Chondrocyte (in vitro differentiated cells): ENCODE measurements at places on chromosomes 7 and 10. TPM values are rescaled to one million over a fixed set of nuclear protein-coding genes. Genes with fewer than 3 reads are reported as not detected.

DNA sequence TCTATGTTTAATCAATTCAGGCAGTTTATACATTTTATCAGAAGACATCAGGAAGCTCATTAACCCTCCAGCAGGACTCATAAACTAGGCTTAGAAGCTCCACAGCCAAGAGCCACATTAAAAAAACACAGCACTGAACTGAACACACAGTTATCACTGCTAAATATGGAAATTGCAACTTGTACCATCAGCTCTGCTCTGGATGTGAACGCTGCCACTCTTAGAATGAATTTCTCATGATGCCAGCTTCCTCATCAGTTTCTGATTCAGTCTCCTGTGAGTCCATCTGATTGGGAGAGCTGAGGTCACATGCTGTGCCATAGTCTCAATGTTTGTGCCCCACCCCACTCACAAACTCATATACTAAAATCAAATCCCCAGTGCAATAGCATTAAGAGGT, 17.1 kb upstream of the ING3 start:
- H3K4me1 ChIP-seq = no peaks in the 10 kb centered on the region
- H3K27ac ChIP-seq = no peak overlapping the region
- H3K4me3 ChIP-seq = no peak overlapping the region
- no peak for DNase-seq
- H3K36me3 ChIP-seq = no peaks in the 10 kb centered on the region

GRCh38 chr10:480498-480927, 209.0 kb downstream of the DIP2C start:
- no peaks in the 10 kb centered on the region for H3K27me3 ChIP-seq
- DNase-seq = no peak
- peaks cover 6% of the 10 kb centered on the region for H3K36me3 ChIP-seq
- no peak overlapping the region for H3K27ac ChIP-seq
- H3K4me3 ChIP-seq = no peak overlapping the region

- no peaks in the 10 kb centered on the region for H3K36me3 ChIP-seq
- H3K27ac ChIP-seq = no peak overlapping the region
- no peaks in the 10 kb centered on the region for H3K4me1 ChIP-seq
- DNase-seq = no peak
- H3K27me3 ChIP-seq = peaks cover 8% of the 10 kb centered on the region
Measured at GRCh38 chr10:55287346-55287745, 486.3 kb upstream of the PCDH15 start.

DNA sequence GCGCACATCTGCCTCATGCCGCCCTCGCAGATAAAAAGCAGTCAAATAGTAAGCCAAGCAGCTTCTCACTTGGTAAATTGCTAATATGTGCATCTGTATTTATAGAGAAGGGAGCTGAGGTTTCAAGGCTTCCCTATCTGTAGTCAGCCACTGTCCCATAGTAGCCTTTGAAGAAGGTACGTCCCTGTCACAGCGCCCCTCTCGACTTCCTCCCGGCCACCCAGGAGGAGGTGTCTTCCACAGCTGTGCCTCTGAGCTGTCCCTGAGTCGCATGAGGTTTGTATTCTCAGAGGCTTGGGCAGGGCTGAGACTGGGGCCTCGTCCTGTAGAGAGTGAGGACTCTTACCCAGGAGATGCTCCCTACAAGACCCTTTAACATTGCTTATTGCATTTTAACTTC, 49.0 kb downstream of the SPOCK2 start:
- no peaks in the 10 kb centered on the region for H3K36me3 ChIP-seq
- H3K27ac ChIP-seq = no peak overlapping the region
- H3K4me3 ChIP-seq = no peak overlapping the region

DNA sequence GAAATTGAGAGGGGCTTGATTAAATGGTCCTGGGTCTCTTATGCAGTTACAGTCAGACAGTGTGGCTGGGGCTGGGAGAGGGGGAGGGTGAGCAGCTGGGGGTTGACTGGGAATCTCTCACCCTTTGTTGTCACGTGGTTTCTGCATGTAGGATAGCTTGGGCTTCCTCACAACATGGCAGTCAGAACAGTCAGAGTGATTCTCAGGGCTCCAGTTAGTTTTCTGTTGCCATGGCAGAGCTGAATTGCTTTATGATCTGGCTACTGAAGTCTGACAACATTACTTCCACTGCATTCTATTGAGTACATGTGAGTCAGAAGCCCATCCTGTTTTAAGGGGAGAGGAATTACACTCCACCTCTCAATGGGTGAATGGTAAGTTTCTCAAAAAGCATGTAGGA, 102.7 kb downstream of the WDR11 start:
- no peak overlapping the region for H3K27ac ChIP-seq
- no peak for DNase-seq
- no peaks in the 10 kb centered on the region for H3K36me3 ChIP-seq
- H3K27me3 ChIP-seq = no peaks in the 10 kb centered on the region
- H3K4me3 ChIP-seq = no peak overlapping the region

The CHN2 gene
- 0.50 to 1.7 TPM (median 0.56 TPM) in 3 replicates for total RNA-seq

- H3K27me3 ChIP-seq = no peaks in the 10 kb centered on the region
- H3K36me3 ChIP-seq = peaks cover 2% of the 10 kb centered on the region
- H3K27ac ChIP-seq = no peak overlapping the region
- no peak for DNase-seq
- peaks cover 5% of the 10 kb centered on the region for H3K4me1 ChIP-seq
- peak overlapping the region; percentile 77 for H3K4me3 ChIP-seq
Measured at GRCh38 chr10:61000769-61001730, 57.1 kb upstream of the RHOBTB1 start.

- H3K4me3 ChIP-seq = no peak overlapping the region
- H3K4me1 ChIP-seq = peaks cover 71% of the 10 kb centered on the region
- H3K27ac ChIP-seq = no peak overlapping the region
- no peaks in the 10 kb centered on the region for H3K36me3 ChIP-seq
Measured at GRCh38 chr10:77144656-77145055, 493.0 kb downstream of the KCNMA1 start.

The STEAP1 gene
- 0.22 to 0.31 TPM (median 0.28 TPM) in 3 replicates for total RNA-seq

The LIPM gene
- total RNA-seq = not detected in 3 replicates

DNA sequence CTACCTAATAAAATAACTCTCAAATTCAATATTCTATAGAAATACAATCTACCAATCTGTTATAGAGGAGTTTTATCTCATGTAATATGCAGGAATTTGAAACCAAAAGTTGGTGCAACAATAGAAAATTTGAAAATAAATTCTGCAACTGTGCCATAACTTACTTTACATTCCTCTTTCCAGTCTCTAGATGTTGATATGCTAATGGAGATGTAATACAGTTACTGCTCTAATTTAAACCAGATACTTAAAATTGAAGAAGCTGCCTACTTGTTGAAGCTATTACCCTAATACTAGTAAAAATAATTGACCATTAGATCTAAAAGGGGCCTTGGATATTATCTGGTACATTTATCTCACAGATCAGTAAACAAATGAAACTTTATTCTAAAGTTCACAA, 1.4 kb downstream of the ENKUR start:
- DNase-seq = no peak
- no peaks in the 10 kb centered on the region for H3K27me3 ChIP-seq
- H3K36me3 ChIP-seq = no peaks in the 10 kb centered on the region
- no peak overlapping the region for H3K27ac ChIP-seq
- H3K4me3 ChIP-seq = no peak overlapping the region

DNA sequence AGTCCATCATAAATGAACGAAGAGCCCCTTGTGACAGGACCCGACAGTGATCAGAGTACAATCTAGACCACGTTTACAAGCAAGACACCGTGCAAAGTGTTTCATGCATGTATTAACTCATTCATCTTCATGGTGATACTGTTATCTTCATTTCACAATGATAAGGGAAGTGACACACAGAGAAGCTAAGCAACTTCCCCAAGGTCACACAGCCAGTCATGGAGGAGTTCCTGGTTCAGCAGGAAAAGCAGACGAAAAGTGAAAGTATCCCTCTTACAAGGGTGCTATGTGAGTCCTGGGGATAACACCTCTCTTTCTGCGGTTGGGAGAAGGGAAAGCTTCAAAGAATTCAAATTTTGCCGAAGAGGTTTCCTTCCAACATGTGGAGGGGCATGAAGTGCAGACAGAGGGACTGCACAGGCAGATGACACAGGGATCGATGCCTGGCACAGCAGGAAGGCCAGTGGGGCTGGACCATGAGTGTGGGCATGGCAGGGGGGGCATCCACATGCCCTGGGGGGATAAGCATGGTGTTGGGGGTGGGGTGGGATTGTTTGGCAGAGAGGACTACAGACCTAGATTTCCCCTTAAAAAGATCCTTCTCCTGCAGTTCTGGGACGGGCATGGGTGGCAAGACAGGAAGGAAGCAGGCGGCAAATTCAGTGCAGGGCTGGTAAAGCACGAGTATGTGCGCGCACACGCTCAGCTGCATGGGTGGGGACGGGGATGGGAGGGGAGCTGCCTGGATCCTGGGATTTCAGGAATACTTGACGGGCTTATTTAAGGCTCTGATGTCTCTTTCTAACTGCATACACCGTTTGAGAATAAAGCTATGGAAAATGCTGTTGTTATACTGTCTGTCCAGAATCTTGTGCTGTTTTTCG, 33.5 kb upstream of the DDC start:
- H3K4me1 ChIP-seq = no peaks in the 10 kb centered on the region
- DNase-seq = no peak
- H3K4me3 ChIP-seq = no peak overlapping the region
- no peak overlapping the region for H3K27ac ChIP-seq
- peaks cover 35% of the 10 kb centered on the region for H3K36me3 ChIP-seq
- no peaks in the 10 kb centered on the region for H3K27me3 ChIP-seq

- H3K36me3 ChIP-seq = no peaks in the 10 kb centered on the region
- H3K4me1 ChIP-seq = peaks cover 13% of the 10 kb centered on the region
- no peak for DNase-seq
- H3K27ac ChIP-seq = no peak overlapping the region
Measured at GRCh38 chr7:69893906-69894305, 295.6 kb downstream of the AUTS2 start.

DNA sequence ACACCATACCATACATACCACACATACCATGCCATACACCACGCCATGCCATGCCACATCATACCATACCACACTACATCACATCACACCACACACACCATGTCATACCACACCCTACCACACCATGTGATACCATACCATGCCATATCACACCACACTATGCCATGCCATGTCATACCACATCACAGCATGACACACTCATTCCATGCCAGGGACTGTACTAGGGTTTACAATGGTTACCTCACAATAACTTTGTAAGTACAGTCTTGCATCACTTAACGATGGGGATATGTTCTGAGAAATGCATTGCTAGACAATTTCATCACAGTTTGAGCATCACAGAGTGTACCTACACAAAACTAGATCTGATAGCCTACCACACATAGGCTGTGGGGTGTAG, 14.5 kb downstream of the PYROXD2 start:
- peaks cover 12% of the 10 kb centered on the region for H3K4me1 ChIP-seq
- H3K27me3 ChIP-seq = no peaks in the 10 kb centered on the region
- no peak overlapping the region for H3K27ac ChIP-seq
- H3K4me3 ChIP-seq = no peak overlapping the region
- DNase-seq = no peak

- H3K4me1 ChIP-seq = peaks cover 15% of the 10 kb centered on the region
- H3K27me3 ChIP-seq = no peaks in the 10 kb centered on the region
- DNase-seq = no peak
- H3K27ac ChIP-seq = no peak overlapping the region
Measured at GRCh38 chr10:51020200-51020599, 54.1 kb upstream of the PRKG1 start.

GRCh38 chr7:86790383-86790782, 146.7 kb downstream of the GRM3 start:
- no peaks in the 10 kb centered on the region for H3K4me1 ChIP-seq
- peaks cover 7% of the 10 kb centered on the region for H3K27me3 ChIP-seq
- no peak overlapping the region for H3K4me3 ChIP-seq
- no peak overlapping the region for H3K27ac ChIP-seq
- H3K36me3 ChIP-seq = no peaks in the 10 kb centered on the region

The LRIT1 gene
- not detected in 3 replicates for total RNA-seq

The BBIP1 gene
- 22.2 to 26.4 TPM (median 25.0 TPM) in 3 replicates for total RNA-seq

DNA sequence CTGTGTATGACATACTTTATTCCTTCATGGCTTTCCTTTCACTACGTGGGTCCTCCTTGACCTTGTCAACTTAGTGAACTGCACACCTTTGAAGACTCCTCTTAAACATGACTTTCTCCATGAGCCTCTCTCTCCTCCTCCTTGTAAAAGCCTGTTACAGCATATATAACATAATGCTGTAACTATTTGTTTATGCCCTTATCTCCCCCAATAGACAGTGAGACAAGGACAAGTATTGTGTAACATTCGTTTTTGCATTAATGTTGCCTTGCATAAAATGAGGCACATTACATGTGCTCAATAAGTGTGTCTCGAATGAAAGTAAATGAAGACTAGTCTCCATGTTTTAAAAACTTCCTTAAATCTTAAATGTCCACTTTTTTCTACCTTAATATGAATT, 4.3 kb upstream of the LAMB1 start:
- H3K4me3 ChIP-seq = no peak overlapping the region
- no peaks in the 10 kb centered on the region for H3K27me3 ChIP-seq
- H3K4me1 ChIP-seq = peaks cover 38% of the 10 kb centered on the region
- DNase-seq = no peak

- H3K36me3 ChIP-seq = no peaks in the 10 kb centered on the region
- H3K27ac ChIP-seq = no peak overlapping the region
- H3K4me3 ChIP-seq = no peak overlapping the region
- no peak for DNase-seq
Measured at GRCh38 chr10:70596860-70597809, 5.4 kb downstream of the PRF1 start.

The CYP2C8 gene
- not detected in 3 replicates for total RNA-seq

The CTNNA3 gene
- total RNA-seq = 0.64 to 1.5 TPM (median 0.92 TPM) in 3 replicates

GRCh38 chr10:44982496-44982895, 3.9 kb upstream of the DEPP1 start:
- no peak for DNase-seq
- no peaks in the 10 kb centered on the region for H3K27me3 ChIP-seq
- H3K27ac ChIP-seq = peak overlapping the region; percentile 99
- H3K4me1 ChIP-seq = peaks cover 94% of the 10 kb centered on the region
- H3K4me3 ChIP-seq = peak overlapping the region; percentile 19

The CPA4 gene
- 2.1 to 10.3 TPM (median 7.9 TPM) in 3 replicates for total RNA-seq

- no peak overlapping the region for H3K27ac ChIP-seq
- H3K4me3 ChIP-seq = no peak overlapping the region
- H3K36me3 ChIP-seq = no peaks in the 10 kb centered on the region
- H3K4me1 ChIP-seq = no peaks in the 10 kb centered on the region
Measured at GRCh38 chr10:118922226-118922625, 107.3 kb upstream of the NANOS1 start.

- H3K4me1 ChIP-seq = peaks cover 18% of the 10 kb centered on the region
- peaks cover 1% of the 10 kb centered on the region for H3K36me3 ChIP-seq
- H3K27me3 ChIP-seq = no peaks in the 10 kb centered on the region
Measured at GRCh38 chr10:122326385-122326784, 48.1 kb upstream of the PLEKHA1 start.

The FAM237B gene
- not detected in 3 replicates for total RNA-seq

The POLL gene
- 21.2 to 31.0 TPM (median 23.4 TPM) in 3 replicates for total RNA-seq
